ENCODE measurements at places on chromosomes 4 and X.

DNA sequence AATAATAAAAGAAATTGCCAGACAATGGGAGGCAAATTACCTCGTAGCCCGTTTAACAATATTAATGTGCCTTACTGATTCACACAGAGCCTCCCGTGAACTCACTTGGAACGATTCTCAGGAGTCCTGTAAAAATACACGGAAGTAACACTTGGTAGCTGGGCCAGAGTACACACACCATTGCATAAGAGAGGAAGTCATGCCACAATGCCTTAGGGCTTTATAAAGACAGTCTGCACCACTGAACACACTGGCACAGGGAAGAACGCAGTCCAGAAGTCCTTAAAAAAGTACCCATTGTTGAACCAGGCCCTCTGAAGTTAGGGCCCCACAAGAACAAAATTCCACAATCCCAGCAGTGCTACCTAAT, 15.1 kb downstream of the SLC2A9 start:
- DNase-seq: no peak

DNA sequence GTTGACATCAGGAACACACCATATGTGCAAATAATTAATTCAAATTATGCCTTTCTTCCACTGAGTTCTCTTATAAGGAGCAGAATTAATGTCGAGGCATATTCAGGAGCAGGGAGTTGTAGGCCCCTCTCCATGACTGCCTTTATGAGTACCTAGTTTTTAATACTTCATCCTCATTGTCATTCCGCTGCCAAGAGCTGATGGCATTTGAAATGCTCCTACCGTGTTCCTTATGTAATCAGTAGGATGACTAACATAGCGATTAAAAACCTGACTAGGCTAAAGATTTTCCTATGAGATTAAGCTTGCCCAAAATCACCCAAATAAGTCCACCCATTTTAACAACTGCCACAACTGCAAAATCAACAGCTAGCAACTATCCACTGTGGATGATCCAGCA, 220.6 kb downstream of the DHX15 start:
- no peak for DNase-seq

- DNase-seq: no peak
Measured at GRCh38 chr4:170089668-170090351, at the start of gene AADAT. TSS of gene AADAT (minus strand) at chr4:170089956. CDS start at chr4:170089690, 266 bp downstream.

- DNase-seq: no peak
Measured at GRCh38 chrX:100316987-100317386, 93.1 kb downstream of the PCDH19 start.

DNA sequence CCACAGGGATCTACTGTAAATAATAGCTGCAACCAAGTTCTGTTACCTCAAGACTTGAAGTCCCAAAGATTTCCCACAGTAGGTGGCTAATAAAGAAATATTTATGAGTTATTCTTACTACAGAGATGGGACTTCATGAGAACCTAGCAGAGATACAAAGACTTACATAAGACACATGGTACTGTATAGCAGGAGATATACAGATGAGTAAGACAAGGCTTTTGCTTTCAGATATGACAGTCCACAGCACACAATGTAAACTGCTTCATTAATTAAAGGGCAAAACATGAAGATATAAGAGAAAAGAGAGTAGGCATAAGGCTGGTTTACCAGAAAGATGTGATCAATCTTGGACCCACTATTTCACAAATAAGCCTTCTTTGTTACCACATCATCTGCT, 6.6 kb downstream of the ANKRD17 start:
- no peak for DNase-seq

DNA sequence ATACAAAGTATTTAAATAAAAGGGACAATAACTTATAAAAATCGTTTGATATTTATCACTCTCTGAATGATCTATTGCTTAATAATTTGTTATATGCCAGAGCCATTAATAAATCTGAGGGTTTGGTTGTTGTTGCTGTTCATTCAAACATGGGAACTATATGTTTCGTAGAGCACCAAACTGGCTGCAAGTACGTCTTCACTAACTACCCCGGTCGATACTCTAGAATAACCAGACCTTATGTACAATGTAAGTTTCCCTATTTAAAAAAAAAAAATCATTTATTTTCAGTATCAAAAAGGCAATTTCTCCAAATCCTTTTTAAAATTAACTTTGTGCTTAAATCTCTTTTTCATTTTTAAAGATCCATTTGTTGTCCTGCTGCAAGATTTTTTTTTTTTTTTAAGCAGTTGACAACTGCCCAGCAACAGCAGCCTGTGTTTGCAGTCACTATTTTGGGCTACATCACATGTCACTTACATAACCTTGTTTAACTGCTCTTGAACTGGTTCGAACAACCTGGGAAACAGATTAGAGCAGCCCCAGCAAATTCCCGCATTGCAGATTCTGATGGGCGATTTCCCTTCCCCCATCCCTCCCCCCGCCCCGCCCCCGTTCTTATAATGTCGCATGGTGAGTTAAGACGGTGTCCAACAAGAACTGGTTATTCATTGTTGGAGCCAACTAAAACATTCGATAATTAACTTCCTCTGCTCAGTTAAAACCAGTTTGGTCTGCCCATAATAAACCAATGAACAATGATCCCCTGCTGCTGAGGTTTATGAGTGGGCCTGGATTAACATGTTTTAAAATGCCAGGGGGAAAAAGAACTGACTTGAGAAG, 238.9 kb downstream of the NR3C2 start:
- no peak for DNase-seq

- DNase-seq: no peak
Measured at GRCh38 chr4:25504932-25505636, 128.0 kb downstream of the ANAPC4 start.

DNA sequence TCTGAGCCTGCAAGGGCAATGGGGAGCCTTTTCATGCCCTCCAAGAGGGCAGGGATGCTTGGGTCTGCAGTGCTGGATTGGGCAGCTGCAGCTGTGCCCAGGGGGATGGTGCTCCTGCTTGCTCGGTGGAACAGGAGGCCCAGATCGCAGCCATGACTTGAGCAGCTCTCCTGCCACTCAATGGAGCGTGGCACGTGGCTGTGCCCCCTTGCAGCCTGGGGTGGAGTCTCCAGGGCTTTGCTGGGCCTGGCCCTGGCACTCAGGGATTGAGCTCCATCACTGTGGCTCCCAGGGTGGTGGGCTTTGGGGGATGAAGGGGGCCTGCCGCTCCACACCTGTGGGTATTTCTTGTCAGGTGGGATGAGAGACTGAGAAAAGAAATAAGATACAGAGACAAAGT, 53.4 kb upstream of the IBSP start:
- DNase-seq: no peak

- no peak for DNase-seq
Measured at GRCh38 chr4:87806520-87806919, 7.2 kb downstream of the IBSP start.

DNA sequence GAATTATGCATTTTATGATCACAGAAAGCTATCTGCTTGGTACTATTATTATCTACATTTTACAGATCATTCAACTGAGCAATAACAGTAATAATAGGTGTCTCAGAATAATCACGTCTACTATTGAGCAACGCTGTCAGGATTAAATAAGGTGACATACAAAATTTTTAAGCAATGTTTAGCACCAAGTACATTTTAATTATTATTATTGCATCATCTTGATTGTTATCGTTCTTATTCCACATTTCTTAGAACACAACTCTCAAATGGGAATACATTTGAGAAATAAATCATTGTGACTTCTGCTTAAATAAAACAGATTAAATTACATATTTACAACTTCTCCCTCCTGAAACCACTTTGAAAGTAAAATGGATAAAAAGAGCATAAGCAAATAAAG, 1083.5 kb upstream of the ADGRL3 start:
- DNase-seq: no peak

- DNase-seq: no peak
Measured at GRCh38 chr4:161577579-161578301, 586.1 kb downstream of the FSTL5 start.

DNA sequence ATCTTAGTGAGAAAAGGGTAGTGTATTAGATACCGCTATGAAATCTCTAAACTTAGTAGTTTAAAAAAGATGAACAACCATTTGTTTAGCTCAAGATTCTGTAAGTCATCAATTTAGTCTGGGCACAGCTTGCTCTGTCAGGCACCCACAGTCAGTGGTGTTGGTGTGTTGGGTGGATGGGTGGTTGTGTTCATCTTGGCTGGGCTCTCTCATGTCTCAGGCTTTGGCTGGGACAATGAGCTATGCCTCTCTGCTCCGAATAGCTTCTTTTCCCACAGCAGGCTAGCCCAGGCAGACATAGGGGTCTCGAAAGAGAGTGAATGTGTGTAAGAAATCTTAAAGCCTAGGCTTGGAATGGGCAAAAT, 127.0 kb upstream of the GATB start:
- no peak for DNase-seq

- DNase-seq: no peak
Measured at GRCh38 chr4:171582961-171583581, 230.1 kb upstream of the GALNTL6 start.

GRCh38 chr4:13325744-13326143, 158.4 kb downstream of the RAB28 start:
- no peak for DNase-seq

DNA sequence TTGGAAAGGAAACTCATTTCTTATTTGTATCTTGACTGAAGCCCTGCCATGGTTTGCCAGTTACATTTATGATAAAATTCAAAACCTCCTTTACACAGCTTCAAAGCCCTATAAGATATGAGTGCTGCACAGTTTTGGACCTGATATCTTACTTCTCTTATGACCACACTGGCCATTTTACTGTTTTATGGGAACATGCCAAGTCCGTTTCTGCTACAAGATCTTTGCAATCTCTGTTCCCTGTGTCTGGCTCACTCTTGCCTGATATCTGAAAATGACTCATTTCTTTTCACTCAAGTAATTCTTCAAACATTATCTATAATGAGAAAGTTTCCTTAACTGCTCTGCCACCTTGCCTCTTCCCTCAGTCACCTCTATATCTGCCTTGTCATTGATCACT, 247.3 kb downstream of the SPOCK3 start:
- no peak for DNase-seq

DNA sequence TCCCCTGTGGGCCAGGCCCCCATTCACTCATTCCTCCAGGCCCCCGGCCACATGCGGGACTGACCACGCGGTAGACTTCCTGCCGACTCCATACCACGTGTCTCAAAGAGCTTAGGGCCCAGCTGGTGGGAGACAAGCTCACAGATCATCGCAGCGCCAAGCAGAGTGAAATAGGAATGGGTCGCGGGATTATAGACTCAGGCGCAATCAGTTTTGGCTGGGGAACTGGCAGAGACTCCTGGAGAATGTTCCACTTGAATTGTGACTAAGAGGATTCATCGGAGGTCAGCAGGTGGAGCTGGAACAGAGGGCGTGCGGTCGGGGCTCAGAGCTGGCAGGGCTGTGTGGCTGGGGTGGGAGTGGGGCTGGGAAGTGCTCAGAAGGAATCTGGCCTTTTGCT, 15.6 kb downstream of the ATP2B3 start:
- no peak for DNase-seq

- DNase-seq: no peak
Measured at GRCh38 chr4:98851806-98852205, 77.1 kb downstream of the EIF4E start.

DNA sequence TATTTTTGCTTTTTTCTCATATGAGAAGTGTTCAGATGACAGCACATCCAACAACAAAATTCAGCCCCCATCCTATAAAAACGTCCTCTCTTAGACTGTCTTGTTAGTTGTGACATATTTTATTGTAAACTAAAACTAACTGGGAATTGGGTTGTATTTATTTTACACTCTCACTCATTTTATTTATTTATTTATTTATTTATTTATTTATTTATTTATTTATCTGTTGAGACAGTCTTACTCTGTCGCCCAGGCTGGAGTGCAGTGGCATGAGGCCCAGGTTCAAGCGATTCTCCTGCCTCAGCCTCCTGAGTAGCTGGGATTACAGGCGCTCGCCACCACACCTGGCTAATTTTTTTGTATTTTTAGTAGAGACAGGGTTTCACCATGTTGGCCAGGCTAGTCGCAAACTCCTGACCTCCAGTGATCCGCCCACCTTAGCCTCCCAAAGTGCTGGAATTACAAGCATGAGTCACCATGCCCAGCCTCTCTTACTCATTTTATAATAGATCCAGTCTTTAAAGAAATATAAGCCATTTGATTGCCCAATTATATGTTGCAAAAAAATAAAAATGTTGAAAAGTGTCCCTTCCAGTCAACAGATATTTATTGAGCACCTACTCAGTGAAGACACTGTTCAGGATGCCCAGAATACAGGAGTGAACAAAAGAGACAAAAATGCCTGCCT, 44.6 kb downstream of the PALLD start:
- DNase-seq: no peak

- DNase-seq: peak; percentile 57
Measured at GRCh38 chr4:98658287-98659105, at the start of gene TSPAN5. TSS of gene TSPAN5 (minus strand) at chr4:98658611.

GRCh38 chrX:96722781-96723180, 38.1 kb downstream of the DIAPH2 start:
- DNase-seq: no peak

- no peak for DNase-seq
Measured at GRCh38 chr4:21596521-21596920, 352.1 kb downstream of the KCNIP4 start.

DNA sequence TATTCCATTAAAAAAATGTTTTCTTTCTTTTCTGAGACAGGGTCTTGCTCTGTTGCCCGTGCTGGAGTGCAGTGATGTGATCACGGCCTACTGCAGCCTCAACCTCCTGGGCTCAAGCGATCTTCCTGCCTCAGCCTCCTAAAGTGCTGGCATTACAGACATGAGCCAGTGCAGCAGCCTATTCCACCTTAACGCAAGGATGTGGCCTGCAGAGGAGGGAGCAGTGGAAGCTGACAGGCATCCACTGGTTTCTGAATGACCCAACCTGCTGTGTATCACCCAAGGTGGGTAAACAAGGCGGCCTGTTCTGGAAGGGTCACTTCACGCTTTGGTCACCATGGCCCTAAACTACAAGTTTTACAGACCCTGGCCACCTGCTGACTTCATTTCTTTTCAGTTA, 60.8 kb downstream of the ACOX3 start:
- no peak for DNase-seq

GRCh38 chr4:25938366-25938765, 24.3 kb downstream of the SMIM20 start:
- no peak for DNase-seq

DNA sequence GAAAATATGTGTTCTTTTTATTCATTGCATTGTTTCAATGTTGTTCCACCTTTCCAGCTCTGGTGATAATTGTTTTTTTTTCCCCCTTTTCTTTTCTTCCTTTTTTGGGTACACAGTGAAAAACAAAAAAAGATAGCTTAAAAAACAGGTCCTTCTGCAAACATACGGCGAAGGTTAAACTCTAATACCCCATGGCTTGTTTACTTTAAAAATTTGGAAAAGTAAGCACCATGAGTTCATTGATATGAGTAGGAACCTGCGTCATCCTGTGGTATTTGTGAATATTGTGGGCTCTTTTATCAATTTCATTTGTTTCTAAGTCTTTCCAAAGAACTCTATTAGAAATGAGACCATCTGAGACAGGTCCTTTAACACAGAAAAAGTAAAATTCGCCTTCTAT, 123.5 kb downstream of the CHRNA9 start:
- DNase-seq: no peak

- no peak for DNase-seq
Measured at GRCh38 chrX:41145920-41146608, 60.8 kb downstream of the USP9X start.

GRCh38 chr4:139530833-139531427, 25.1 kb downstream of the SETD7 start:
- DNase-seq: peak; percentile 35

Data from stimulated activated CD4-positive, alpha-beta T cell treated with anti-CD3 and anti-CD28 coated beads, Interleukin-1b, Interleukin-23, amount 100 ng/mL, for 1 hour (primary cell).